ENCODE measurements at places on chromosomes 1 and 21.

GRCh38 chr1:101465941-101466340 lies 229.1 kb downstream of the S1PR1 start:
- no peak for DNase-seq

GRCh38 chr21:16137106-16137505 lies 407.3 kb downstream of the USP25 start:
- no peak for DNase-seq

DNA sequence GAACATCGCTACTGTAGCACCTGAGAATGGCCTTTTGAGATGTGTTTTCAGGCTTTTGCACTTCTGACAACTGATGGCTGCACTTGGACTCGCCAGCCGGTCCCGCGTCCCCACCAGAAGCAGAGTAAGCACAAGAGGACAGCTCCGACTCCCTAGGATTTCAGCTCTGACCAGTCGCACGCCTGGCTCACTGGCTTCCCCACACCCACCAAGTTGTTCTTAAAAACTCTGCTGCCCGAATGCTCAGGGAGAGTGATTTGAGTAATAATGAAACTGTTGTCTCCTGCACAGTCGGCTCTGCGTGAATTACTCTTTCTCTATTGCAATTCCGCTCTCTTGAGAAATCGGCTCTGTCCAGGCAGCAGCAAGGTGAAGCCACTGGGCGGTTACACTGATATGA lies 40.2 kb upstream of the NLRP3 start:
- no peak for DNase-seq

- no peak for DNase-seq
Measured at GRCh38 chr1:15948091-15948591, 27.8 kb downstream of the ZBTB17 start.

- no peak for DNase-seq
Measured at GRCh38 chr1:159748370-159748769, 32.4 kb upstream of the DUSP23 start.

DNA sequence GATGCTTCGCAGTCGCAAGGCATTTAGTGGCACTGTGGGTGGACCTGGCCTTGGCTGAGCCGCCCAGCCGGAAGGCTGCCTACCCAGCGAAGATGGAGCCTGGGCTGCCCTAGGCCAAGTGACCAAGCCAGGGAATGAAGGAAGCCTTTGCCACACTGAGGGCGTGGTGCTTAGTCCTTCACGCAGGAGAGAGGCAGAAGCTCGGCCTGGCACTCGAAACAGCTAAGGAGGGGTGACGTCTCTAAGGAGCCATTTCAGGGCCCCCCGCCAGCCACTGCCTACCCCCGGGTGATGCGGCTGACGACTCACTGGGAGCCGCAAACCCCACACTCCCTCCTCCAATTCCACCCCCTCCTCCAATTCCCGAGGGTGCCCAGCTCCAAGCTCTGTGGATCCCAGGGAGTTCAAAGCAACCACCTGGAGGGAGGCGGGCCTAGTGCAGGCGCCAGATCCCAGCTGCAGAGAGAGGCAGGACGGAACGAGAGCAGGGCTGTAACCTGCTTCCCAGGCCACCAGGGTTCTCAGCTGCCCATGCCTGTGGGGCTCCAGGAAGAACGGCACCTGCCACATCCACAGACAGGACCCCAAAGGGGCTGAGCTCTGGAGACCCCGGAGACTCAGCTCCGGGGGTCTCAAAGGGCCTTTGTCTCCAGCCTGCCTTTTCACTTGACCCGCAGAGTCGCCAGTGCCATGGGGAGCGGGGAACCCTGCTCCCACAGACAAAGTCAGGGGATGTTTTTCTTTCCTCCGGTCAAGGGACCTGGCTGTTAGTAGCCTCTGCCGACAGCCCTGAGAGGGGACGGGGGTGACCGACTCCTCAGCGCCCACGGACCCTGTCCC lies 75.8 kb downstream of the ARHGEF16 start:
- DNase-seq: peak; percentile 55

DNA sequence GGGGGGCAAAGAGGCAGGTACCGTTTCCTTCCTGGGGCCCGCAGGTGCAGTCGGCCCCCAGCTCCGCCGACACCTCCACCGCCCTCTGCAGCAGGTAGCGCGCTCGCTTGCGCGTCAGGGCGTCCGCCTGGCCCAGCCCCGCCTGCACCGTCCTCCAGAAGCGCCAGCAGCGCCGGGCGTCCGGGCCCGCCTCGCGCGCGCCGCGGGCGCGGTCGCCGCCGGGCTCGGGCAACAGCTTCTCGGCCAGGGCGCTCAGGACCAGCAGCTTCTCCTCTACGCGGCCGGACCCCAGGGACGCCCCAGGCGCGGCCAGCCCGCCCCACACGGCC lies 863 bp downstream of the TARBP1 start:
- DNase-seq: peak; percentile 74

GRCh38 chr1:201230676-201231075 lies 40.1 kb downstream of the IGFN1 start:
- DNase-seq: no peak

GRCh38 chr1:178973652-178974101 lies 52.0 kb upstream of the FAM20B start:
- no peak for DNase-seq

DNA sequence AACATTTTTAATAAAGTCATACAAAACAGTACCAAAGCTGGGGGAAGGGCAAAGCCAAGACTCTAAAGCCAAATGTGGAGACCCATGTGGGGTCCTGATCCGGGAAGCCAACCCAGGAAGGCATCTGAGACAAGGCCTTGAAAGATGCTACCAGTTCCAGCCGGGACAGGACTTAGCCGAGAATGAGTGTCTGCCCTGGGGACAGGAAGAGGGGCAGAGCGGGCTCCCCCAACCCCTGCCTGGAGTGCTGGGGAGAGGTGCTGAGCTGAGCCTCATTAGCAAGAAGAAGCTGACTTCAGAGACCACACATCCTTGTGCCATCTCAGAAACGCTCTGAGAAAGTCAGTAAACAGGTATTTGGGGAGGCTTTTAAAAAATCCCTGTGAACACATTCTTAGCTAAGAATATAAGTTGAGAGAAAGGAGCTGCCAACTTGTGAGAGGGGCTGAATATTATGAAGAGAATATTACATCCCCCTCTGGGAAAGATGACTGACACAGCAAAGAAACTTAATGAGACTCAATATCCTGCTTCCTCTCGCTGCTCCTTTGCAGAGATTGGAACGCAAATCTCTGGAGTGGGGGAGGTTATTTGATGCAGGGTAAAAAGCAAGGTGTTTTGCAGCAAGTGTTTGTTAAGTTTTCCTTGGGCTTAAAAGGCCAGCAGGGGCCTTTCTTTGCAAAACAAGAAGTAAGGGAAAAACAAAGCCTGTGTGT lies 103.3 kb upstream of the KCND3 start:
- DNase-seq: no peak

GRCh38 chr1:151384584-151384983 lies 12.1 kb upstream of the SELENBP1 start:
- no peak for DNase-seq

- no peak for DNase-seq
Measured at GRCh38 chr1:214389734-214390133, 108.8 kb downstream of the SMYD2 start.

GRCh38 chr1:235640580-235640979 lies 9.0 kb downstream of the GNG4 start:
- no peak for DNase-seq

DNA sequence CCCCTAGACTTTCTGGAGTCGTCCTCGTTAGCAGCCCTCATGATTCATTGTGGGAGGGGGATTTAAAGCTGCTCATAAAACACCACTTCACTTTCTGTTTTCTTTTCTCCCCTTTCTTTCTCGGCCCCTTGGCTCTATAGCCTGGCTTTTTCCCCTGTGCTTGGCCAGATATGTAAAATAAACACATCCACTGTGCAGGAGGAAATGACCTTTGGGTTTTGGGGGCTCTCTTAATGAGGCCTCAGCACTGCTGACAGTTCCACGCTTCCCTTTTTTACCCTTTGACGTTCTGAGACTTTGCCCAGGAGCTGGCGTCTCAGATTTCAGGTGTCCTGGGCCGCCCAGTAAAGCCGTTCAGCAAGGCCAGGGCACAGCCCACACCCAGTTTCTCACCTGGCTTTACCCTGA lies 65.7 kb downstream of the RUNX3 start:
- no peak for DNase-seq

- DNase-seq: no peak
Measured at GRCh38 chr21:38957575-38958322, 152.0 kb downstream of the ETS2 start.

- no peak for DNase-seq
Measured at GRCh38 chr1:156657741-156658319, 15.9 kb downstream of the BCAN start.

DNA sequence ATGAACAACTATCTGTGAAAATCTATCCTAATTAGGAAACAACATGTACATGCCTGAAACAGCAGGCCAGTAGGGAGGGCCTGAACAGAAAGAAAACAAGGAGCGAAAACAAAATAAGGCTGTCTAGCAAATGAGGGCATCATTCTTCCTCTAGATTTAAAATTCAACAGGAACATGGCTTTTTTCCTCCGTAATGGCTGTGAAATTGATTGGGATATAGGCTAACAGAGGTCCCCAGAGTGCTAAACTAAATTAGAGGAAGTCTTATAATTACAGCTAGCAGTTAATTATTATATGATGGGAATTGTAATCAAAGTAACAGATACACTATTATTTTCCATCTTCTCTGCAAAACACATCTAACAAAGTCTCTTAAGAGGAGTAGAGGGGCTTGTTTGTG lies 51.7 kb upstream of the TIAM1 start:
- no peak for DNase-seq

DNA sequence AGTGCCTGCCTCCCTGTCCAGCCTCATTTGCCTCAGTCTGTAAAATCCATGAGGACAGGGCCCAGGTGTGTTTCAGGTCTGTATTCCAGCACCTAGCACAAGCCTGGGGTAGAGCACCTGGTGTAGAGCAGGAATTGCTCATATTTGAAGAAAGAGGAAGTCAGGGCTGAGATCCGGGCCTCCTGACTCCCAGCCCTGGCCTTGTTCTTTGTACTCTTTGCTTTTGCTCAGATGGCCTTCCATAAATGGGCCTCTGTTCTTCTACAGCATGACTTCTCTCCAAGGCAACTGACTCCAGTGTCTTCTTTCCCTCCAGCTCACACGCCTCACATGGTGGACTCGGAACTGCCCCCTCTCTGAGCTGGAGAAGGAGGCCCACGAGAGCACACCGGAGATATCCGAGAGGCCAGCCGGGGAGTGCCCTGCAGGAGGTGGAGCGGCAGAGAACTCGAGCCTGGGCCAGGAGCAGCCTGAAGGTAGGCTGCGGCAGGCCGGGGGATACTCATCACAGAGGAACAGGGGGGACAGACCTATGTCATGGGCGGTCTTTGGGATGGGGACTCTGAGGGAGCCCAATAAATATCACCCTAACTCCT lies 19.7 kb downstream of the SLC5A9 start:
- DNase-seq: no peak

DNA sequence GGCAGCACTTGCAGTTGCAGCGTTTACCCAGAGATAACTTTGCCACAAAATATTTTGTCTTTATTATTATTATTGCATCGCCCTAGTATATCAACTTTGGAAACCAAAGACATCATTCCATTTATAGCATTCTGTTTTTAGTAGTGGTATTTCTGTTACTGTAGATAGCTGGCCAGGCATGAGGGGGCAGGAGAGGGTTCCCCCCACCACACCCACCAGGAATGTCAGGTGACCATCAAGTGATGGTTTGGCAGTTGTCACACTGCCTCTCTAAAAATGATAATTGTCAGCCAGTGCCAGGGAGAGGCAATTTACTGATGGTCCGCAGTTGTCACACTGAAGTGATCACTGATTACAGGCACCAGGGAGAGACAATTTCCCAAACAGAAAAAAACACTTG lies 135.6 kb downstream of the TSEN15 start:
- no peak for DNase-seq

GRCh38 chr1:158037866-158038359 lies 44.5 kb downstream of the KIRREL1 start:
- DNase-seq: no peak

DNA sequence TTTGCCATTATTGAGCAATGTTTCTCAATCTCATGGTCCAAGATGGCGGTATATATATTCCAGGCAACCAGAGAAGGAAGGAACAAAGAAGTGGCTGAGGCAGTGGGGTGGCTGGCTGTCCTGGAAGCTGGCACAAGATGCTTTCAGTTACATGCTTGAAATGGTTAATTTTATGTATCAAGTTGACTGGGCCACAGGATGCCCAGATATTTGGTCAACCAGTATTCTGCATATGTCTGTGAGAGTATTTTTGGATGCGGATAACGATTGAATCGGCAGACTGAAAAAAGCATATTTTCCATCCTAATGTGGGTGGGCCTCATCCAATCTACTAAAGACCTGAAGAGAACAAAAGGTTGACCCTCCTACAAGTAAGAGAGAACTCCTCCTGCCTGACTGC lies 55.2 kb downstream of the MAP3K7CL start:
- no peak for DNase-seq

DNA sequence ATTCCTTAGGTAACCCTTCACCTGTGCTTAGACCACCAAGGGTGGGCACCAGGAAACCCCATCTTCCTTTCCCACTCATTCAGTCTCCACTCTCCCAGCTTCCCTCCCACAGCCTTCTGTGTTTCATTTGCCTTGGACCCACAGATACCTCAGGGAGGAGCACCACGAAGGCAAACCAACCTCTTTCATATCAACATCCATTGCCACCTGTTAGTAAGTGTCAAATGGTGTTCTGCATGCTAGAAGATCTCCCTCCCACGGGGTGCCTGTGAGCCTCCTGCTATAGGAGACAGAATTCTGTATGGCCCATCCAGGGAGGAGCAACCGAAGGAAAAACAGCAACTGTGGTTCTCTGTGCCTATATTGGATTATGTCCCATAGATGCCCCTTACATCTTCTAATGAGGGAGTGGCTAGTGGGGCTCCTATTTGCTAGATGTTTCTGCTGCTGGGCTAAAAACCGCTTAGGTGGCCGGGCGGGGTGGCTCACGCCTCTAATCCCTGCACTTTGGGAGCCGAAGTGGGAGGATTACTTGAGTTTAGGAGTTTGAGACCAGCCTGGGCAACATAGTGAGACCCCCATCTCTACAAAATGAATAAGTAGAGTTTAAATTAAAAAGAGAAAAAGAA lies 25.6 kb upstream of the SCCPDH start:
- DNase-seq: no peak

DNA sequence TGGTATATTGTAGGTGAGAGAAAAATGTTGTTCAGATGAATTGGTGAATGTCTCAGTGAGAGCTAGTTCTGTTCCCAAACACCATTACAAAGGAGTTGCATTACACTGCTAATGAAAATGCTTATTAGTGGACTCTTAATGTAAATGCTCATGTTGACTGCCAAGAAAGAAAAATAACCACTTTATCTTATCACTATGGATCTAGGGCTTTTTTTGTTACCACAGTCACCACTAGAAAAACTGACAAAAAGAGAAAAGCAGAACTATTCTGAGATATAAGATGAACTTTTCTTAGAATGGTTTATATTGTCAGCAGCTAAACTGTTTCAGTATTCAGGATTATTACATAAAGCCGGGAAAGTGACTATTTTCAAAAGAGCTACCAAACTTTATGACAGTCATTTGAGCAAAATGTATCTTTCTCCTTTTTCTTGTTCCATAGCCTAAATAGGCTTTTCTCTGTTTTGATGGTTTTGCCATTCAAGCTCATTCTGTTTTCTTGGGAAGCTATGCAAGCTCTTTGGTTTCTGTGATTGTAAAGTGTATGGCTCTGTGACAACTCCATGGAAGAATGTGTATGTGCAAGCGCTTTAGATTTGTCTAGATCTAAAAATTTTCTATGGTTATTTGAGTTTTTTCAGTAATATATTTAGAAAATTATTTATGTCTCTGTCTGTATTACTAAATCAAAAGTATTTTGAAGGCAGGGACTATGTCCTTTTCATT lies 64.2 kb upstream of the DPH5 start:
- no peak for DNase-seq
